HCT116 (cell line): ENCODE measurements at places on chromosomes 16 and 17.

GRCh38 chr17:5585836-5586521 is 1.7 kb upstream of the NLRP1 start:
- no peak for DNase-seq

DNA sequence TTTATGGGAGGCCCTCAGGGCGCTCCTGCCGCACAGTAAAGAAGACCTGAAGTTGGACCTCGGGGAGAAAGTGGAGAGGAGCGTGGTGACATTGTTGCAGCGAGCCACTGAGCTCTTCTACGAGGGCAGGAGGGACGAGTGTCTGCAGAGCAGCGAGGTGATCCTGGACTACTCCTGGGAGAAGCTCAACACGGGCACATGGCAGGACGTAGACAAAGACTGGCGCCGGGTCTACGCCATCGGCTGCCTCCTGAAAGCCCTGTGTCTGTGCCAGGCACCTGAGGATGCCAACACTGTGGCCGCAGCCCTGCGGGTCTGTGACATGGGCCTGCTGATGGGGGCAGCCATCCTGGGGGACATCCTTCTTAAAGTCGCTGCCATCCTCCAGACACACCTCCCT is 6.8 kb downstream of the KDM8 start:
- DNase-seq, result no peak

DNA sequence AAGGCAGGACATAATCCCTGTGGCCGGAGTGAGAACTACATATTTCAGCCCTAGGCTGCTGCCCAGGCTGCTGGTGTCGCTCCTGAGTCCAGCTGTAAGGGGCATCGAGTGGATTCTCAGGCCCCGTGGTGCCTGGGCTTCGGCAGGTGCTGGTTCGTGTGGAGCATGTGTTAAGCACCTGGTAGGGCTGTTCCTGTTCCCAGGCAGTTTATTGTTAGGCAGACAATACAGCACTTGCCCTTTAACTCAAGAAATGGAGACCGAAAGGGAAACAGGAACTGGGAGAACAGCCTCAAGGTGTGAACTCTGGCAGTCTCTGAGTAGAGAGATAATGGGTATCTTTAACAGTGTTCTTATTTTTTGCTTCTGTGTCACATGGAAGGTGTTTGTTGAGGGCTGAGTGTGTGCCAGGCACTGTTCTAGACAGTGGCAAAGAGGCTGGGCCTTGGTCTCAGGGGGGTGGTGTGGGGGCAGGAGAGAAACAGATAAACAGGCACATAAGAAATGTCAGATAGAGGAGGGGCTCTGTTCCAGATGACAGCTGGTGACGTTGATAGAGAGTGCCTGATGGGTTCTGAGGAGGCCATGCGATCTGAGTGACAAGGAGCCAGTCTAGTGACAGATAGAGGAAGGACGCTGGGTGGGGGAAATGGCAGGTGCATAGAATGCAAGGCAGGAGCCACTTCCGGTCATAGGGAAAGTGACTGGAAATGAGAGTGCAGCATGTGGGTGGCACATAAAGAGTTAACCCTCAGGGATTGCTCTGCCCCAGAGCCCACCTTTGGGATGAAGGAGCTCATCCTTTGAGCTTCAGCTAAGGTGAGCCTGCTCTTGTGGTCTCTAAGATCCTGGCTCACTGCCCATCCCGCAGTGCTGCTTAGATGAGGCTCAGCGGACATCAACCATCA is 33.8 kb downstream of the EPN2 start:
- no peak for DNase-seq

DNA sequence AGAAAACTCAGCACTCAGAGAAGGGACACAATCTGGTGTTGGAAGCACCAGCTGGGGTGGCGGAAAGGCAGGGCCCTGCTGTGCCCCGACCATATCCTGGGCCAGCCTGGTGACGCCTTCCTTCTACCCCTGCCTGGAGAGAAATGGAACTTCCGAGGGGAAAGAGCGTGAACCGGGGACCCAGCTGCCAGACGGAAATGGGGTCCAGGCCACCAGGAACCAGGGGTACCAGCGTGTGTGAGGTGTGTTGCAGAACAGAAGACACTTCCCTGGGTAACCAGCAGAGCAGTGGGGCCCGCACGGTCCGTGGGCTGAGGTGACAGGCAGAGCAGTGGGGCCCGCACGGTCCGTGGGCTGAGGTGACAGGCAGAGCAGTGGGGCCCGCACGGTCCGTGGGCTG is 6.8 kb downstream of the RAB40B start:
- DNase-seq, result no peak

DNA sequence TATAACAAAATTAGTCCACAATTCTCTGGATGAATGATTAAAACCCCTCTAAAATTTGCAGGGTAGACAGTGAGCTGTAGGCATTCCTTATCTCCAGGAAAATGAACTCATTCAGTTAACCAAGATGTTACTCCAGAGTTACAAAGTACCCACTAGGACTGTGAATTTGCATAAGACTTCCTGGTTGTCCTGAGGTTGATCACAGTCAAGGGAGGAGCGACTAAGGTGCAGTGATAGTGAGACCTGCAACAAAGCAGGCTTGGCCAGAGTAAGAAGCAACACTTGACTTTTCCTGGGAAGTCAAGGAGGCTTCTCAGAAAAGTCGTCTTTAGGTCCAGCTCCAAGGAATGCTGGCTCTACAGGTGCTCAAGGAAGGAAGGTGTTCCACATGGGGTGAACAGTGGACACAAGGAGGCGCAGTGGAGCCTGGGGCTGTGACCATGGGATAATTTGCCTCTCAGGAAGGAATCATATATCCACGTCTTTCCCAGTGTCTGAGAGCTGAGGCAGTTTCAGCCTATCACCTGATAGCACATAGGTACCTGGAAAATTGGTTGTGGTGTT is 821.1 kb upstream of the EEF2KMT start:
- no peak for DNase-seq

GRCh38 chr17:2710803-2711607 is 559 bp downstream of the CLUH start:
- no peak for DNase-seq

GRCh38 chr16:82138478-82139285 is 31.3 kb downstream of the MPHOSPH6 start:
- peak; percentile 12 for DNase-seq

- no peak for DNase-seq
Observed at GRCh38 chr16:65012357-65012756, 109.5 kb downstream of the CDH11 start.

GRCh38 chr16:23433261-23433920 is 19.6 kb downstream of the COG7 start:
- no peak for DNase-seq

DNA sequence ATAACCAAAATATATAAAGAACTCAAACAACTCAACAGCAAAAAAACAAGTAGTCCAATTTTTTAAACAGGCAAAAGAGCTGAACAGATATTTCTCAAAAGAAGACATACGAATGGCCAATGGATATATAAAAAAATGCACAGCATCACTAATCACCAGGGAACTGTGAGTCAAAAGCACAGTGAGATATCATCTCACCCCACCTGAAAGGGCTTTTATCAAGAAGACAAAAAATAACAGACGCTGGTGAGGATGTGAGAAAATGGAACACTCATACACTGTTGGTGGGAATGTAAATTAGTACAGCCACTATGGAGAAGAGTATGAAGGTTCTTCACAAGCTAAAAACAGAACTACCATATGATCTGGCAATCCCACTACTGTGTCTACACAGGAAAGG is 7.4 kb downstream of the XYLT1 start:
- no peak for DNase-seq

- DNase-seq, result no peak
Observed at GRCh38 chr16:65284626-65285025, 162.8 kb upstream of the CDH11 start.
